ENCODE measurements at places on chromosomes 4 and X. TPM values are rescaled to one million over a fixed set of nuclear protein-coding genes. Genes with fewer than 3 reads are reported as not detected.

- no peak overlapping the region for H3K27ac ChIP-seq
- no peaks in the 10 kb centered on the region for H3K27me3 ChIP-seq
- H3K4me1 ChIP-seq, result no peaks in the 10 kb centered on the region
- H3K36me3 ChIP-seq, result no peaks in the 10 kb centered on the region
Observed at GRCh38 chrX:101462892-101463291, 22.4 kb upstream of the ARMCX4 start.

DNA sequence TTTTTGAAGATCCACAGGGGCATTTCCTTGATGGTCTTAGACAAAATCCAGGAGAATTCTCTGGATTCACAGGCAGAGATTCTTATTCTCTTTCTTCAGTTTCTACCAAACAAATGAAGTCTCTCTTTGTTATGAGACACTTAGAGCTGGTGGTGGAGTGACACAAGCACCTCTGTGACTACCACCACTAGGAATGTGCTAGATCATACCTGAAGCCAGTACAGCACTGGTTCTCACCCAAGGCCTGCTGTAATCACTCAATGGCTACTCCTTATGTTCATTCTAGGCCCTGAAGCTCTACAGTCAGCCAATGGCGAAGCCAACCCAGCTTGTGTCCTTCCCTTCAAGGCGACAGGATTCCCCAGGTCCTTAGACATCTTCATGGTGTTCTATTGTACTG, 482.3 kb downstream of the TRAM1L1 start:
- H3K27ac ChIP-seq, result no peak overlapping the region
- H3K27me3 ChIP-seq, result no peaks in the 10 kb centered on the region
- no peak for DNase-seq
- H3K4me1 ChIP-seq, result no peaks in the 10 kb centered on the region
- no peak overlapping the region for H3K4me3 ChIP-seq

DNA sequence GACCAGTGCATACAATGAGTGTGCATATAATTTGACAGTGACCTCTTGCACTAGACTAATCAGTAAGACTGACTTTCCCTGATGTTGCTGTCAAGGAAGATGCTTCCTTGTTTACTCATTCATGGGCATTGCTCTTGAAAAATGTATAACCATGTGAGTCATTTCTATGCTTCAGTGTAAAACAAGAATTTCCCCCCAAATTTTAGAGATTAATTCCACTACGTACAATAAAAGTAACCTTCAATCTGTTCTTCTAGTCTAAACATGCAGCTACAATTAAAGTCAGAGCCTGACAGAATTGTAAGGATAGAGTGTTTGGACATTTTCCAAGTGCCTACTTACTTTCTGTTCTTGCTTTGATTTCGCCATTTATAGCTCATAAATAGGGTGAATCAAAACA, 935.7 kb downstream of the RAPGEF2 start:
- no peak overlapping the region for H3K27ac ChIP-seq
- H3K4me3 ChIP-seq, result no peak overlapping the region
- H3K4me1 ChIP-seq, result no peaks in the 10 kb centered on the region
- H3K36me3 ChIP-seq, result no peaks in the 10 kb centered on the region

Gene SPANXA2
- total RNA-seq, result not detected

GRCh38 chr4:23789762-23790161, 100.1 kb downstream of the PPARGC1A start:
- H3K36me3 ChIP-seq, result no peaks in the 10 kb centered on the region
- H3K4me1 ChIP-seq, result no peaks in the 10 kb centered on the region
- DNase-seq, result no peak
- no peak overlapping the region for H3K4me3 ChIP-seq

DNA sequence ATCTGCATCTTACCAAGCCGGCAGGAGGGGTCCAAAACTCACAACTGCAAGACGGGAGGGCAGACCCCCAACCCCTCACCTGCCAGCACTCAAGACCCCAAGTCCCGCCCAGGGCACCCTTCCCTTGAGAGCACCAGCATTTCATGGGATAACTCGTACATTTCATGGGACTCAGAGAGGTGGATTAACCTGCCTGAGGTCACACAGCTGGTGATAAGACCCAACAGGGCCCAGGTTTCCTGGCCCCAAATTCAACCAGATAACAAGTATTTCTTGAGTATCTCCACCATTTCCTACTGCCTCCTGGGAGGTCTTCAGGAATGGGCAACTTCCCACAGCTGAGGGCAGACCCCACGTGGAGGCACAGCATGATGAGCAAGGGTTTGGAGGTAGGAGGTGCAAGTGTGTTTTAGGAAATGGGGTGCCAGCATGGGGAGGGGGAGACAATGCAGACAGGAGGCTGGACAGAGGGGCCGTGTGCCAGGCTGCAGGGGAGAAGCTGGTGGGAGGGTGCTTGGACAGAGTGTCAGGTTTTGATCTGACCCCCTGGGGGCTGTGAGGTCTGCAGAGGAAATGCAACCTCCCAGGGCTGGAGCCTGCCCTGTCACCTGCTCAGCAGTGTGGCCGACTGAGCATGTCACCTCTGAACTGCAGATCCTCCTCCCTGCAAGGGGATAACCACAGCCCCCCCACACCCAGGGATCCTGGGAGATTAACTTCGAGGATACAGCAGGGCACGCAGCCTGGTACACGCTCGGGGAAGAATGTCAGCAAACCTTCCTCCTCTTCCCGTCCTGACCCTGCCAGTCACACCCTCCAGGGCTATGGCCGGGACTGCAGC, 4.4 kb downstream of the ADRA2C start:
- peaks cover 5% of the 10 kb centered on the region for H3K27me3 ChIP-seq
- H3K36me3 ChIP-seq, result no peaks in the 10 kb centered on the region
- peak; percentile 72 for DNase-seq
- no peak overlapping the region for H3K4me3 ChIP-seq
- H3K4me1 ChIP-seq, result peaks cover 16% of the 10 kb centered on the region

GRCh38 chr4:159541143-159541542, 438.3 kb downstream of the RAPGEF2 start:
- peaks cover 5% of the 10 kb centered on the region for H3K4me1 ChIP-seq
- no peaks in the 10 kb centered on the region for H3K36me3 ChIP-seq
- DNase-seq, result no peak

Gene TET2
- 15.5 TPM for total RNA-seq

Gene CENPVL2
- 0.64 TPM for total RNA-seq

Gene SLIT2
- 5.4 TPM for total RNA-seq

- H3K36me3 ChIP-seq, result no peaks in the 10 kb centered on the region
- no peaks in the 10 kb centered on the region for H3K27me3 ChIP-seq
- no peaks in the 10 kb centered on the region for H3K4me1 ChIP-seq
- no peak for DNase-seq
- no peak overlapping the region for H3K4me3 ChIP-seq
Observed at GRCh38 chrX:118177708-118178107, 61.1 kb upstream of the KLHL13 start.

DNA sequence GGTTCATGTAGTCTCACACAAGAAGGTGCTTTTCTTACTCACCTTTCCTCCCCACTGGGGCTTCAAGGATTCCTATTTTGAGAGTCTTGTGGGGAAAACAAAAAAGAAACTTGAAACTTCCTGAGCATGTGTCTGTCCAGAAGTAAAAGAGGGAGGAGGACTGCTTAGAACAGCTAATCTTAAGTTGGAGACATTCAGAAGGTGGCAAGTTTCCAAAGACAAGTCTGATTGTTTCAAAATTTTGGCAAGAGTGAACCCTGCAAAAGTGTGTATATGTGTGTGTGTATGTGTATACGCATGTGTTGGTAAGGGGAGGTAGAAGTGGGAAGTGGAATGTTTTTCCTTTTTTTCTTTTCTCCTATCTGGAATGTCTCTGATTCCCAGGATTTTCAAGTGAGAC, 189.0 kb upstream of the FRMPD4 start:
- no peaks in the 10 kb centered on the region for H3K36me3 ChIP-seq
- no peak overlapping the region for H3K27ac ChIP-seq
- DNase-seq, result no peak

Gene CT45A10
- not detected for total RNA-seq

GRCh38 chrX:108447303-108447702, 7.7 kb downstream of the COL4A5 start:
- H3K4me3 ChIP-seq, result no peak overlapping the region
- peaks cover 15% of the 10 kb centered on the region for H3K36me3 ChIP-seq
- H3K4me1 ChIP-seq, result no peaks in the 10 kb centered on the region
- no peaks in the 10 kb centered on the region for H3K27me3 ChIP-seq
- no peak overlapping the region for H3K27ac ChIP-seq

- H3K36me3 ChIP-seq, result no peaks in the 10 kb centered on the region
- no peak overlapping the region for H3K27ac ChIP-seq
- H3K27me3 ChIP-seq, result no peaks in the 10 kb centered on the region
- DNase-seq, result no peak
Observed at GRCh38 chr4:137226221-137226620, 306.1 kb downstream of the PCDH18 start.

DNA sequence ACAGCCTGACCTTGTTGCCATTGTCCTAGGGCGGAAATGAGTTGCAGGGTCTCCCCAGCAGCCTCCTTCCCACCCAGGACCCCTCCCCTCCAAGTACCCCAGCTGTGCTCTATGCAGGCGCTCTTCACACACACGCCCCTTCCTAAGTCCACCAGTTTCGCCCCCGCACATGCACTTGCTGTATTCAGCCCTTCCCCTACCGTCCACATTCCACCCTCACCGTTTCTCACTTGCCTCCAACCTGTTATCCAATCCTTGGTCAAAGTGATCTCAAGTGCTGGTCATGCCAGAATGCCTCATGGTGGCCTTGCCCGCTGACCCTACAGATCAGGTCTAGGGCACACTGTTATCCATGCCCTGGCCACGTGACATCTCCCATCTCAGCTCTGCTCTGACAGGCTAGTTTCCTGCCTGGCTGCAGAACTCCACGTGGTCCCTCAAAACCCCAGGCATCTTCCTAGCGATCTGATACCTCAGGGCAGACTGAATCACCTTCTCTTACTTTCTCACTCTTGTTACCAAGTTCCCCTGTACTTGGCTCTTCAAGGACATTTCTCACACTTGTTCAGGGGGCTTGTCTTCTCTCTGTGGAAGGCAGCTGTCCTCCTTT, 39.7 kb downstream of the NSG1 start:
- H3K27me3 ChIP-seq, result no peaks in the 10 kb centered on the region
- no peak overlapping the region for H3K27ac ChIP-seq

Gene NXF2
- 0.52 TPM for total RNA-seq

- DNase-seq, result peak; percentile 75
- peak overlapping the region; percentile 41 for H3K4me3 ChIP-seq
- H3K4me1 ChIP-seq, result peaks cover 5% of the 10 kb centered on the region
Observed at GRCh38 chr4:118849867-118850487, 14.1 kb upstream of the SEC24D start.

DNA sequence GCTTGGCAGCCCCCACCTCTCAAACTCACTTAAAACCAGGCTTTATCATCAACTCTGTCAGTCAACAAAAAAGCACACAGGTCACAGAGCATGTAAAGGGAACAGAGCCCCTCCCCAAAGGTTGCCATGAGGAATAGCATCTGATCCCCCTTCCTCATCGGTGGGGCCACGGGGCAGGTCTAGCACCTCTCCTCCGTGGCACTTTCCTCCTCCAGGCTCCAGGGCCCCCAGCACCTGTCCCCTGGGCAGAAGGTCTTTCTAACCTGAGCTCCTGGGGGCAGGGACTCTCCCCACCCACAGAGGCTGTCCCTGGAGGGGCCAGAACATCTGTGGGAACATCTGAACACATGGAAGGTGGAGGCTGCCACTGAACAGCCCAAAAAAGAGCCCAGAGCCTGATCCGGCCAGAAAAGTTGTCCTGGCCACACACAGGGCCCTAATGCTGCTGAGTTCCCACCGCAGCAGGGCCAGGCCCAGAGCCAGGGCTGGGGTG, 65.7 kb downstream of the ZFYVE28 start:
- H3K36me3 ChIP-seq, result no peaks in the 10 kb centered on the region
- no peak overlapping the region for H3K27ac ChIP-seq
- H3K4me3 ChIP-seq, result no peak overlapping the region
- DNase-seq, result peak; percentile 35

- H3K27me3 ChIP-seq, result no peaks in the 10 kb centered on the region
- H3K27ac ChIP-seq, result no peak overlapping the region
- peak; percentile 84 for DNase-seq
- H3K36me3 ChIP-seq, result no peaks in the 10 kb centered on the region
- H3K4me3 ChIP-seq, result no peak overlapping the region
Observed at GRCh38 chrX:135931644-135932487, 38.4 kb downstream of the SAGE1 start.

Measured in endodermal cell (in vitro differentiated cells).